ENCODE measurements at places on chromosomes 5 and 9.

GRCh38 chr9:133509179-133510083 is 15.3 kb downstream of the MYMK start:
- no peaks in the 10 kb centered on the region for H3K36me3 ChIP-seq
- H3K27ac ChIP-seq, result peak overlapping the region; percentile 42
- peaks cover 7% of the 10 kb centered on the region for H3K27me3 ChIP-seq
- DNase-seq, result no peak

DNA sequence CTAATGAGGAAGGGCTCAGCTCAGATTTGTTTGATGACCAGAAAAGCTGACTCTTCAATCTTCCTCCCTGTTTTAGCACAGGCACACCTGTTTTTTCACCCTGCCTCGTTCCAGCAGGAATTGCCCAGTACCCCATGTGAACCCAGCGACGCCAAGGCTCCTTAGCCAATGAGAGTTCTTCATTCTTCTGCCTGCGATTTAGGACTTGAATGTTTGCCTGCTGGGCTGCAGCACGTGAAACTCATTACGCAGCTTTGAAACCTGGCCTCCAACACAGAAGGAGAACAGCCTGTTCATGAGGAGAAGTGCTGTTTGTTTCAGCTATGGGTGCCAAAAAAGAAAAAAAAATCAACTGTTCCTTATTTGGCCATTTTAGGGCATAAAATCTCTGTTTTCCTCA is 315.5 kb downstream of the TRPM3 start:
- no peaks in the 10 kb centered on the region for H3K4me1 ChIP-seq
- no peak for DNase-seq
- H3K4me3 ChIP-seq, result no peak overlapping the region

GRCh38 chr9:96491079-96491879 is 41.3 kb downstream of the HABP4 start:
- peaks cover 22% of the 10 kb centered on the region for H3K36me3 ChIP-seq
- no peak overlapping the region for H3K27ac ChIP-seq
- H3K27me3 ChIP-seq, result no peaks in the 10 kb centered on the region
- H3K4me3 ChIP-seq, result no peak overlapping the region
- peaks cover 5% of the 10 kb centered on the region for H3K4me1 ChIP-seq

GRCh38 chr9:93944011-93944410 is 11.1 kb downstream of the BARX1 start:
- peaks cover 5% of the 10 kb centered on the region for H3K36me3 ChIP-seq
- no peak overlapping the region for H3K27ac ChIP-seq
- H3K4me1 ChIP-seq, result peaks cover 15% of the 10 kb centered on the region

- no peaks in the 10 kb centered on the region for H3K4me1 ChIP-seq
- H3K36me3 ChIP-seq, result no peaks in the 10 kb centered on the region
- H3K27me3 ChIP-seq, result no peaks in the 10 kb centered on the region
- DNase-seq, result no peak
- H3K27ac ChIP-seq, result no peak overlapping the region
Measured at GRCh38 chr5:16888694-16889124, 47.4 kb downstream of the MYO10 start.

- H3K4me3 ChIP-seq, result no peak overlapping the region
- H3K4me1 ChIP-seq, result no peaks in the 10 kb centered on the region
- no peaks in the 10 kb centered on the region for H3K36me3 ChIP-seq
- no peak for DNase-seq
- H3K27ac ChIP-seq, result no peak overlapping the region
- H3K27me3 ChIP-seq, result peaks cover 45% of the 10 kb centered on the region
Measured at GRCh38 chr9:113783475-113783874, 92.6 kb upstream of the ZNF618 start.

GRCh38 chr5:163531272-163531671 is 25.9 kb downstream of the MAT2B start:
- H3K4me3 ChIP-seq, result no peak overlapping the region
- peaks cover 13% of the 10 kb centered on the region for H3K27me3 ChIP-seq
- DNase-seq, result no peak
- H3K4me1 ChIP-seq, result no peaks in the 10 kb centered on the region
- H3K27ac ChIP-seq, result no peak overlapping the region

DNA sequence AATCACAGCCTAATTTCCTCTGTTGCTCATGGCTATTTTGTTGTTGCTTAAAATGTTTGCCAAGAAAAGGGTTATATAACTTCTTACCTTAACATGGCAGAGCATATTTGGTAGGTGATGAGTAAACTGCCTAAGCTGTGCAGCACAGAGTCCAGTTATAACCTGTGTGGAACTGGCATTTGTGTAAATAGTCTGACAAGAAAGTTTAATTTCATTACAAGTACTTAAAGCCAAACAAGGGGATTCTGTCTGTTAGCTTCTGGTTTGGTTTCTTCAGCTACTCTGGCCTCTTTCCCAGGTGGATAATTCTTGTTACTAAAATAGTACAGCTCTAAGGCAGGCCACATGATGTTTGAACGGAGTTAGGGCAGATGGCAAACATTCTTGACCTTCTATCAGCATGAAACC is 72.2 kb downstream of the PTCD2 start:
- no peaks in the 10 kb centered on the region for H3K4me1 ChIP-seq
- no peak for DNase-seq
- no peaks in the 10 kb centered on the region for H3K36me3 ChIP-seq
- H3K4me3 ChIP-seq, result no peak overlapping the region

DNA sequence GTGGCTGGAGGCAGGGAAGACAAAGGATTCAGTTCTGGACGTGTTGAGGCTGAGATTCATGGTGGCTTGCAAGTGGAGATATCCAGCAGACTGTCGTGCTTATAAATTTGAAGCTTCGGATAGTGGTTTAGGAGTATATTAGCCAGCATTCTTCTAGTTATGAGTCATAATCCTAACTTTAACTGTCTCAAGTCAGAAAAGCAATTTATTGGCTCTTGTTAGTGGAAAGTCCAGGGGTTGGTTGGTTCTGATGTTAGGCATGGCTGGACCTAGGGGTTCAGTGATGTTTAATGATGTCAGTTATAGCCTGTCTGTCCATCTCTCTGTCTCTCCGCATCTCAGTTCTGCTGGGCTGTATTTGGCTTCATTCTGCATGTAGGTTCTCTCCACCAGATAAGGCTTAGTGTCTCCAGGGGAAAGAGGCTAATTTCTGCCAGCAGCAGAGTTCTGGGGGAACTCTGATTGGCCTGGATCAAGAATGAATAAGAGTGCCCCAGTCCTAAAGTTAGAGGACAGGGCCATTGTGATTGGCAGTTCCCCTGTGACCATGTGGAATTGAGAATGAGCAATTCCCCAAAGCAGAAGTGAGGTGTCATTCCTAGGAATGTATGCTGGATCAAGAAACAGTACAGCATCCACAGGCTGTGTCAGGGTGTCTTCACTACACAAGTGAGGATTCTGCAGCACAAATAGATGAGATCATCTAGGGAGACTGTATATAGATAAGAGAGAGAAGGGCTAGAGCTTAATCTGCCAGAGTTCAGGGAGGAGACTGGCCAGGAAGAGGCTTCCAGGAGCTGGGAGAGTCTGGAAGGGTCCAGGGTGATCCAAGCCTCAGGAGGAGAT is 72.9 kb upstream of the SHB start:
- H3K4me1 ChIP-seq, result no peaks in the 10 kb centered on the region
- no peak overlapping the region for H3K27ac ChIP-seq
- no peak for DNase-seq
- peaks cover 51% of the 10 kb centered on the region for H3K27me3 ChIP-seq

- no peak overlapping the region for H3K27ac ChIP-seq
- H3K4me3 ChIP-seq, result no peak overlapping the region
- H3K27me3 ChIP-seq, result no peaks in the 10 kb centered on the region
- H3K4me1 ChIP-seq, result no peaks in the 10 kb centered on the region
- H3K36me3 ChIP-seq, result no peaks in the 10 kb centered on the region
- no peak for DNase-seq
Measured at GRCh38 chr5:124782262-124782661, 35.8 kb upstream of the ZNF608 start.

GRCh38 chr9:23573800-23574199 is 252.2 kb downstream of the ELAVL2 start:
- no peak overlapping the region for H3K27ac ChIP-seq
- H3K4me1 ChIP-seq, result no peaks in the 10 kb centered on the region
- H3K4me3 ChIP-seq, result no peak overlapping the region
- H3K27me3 ChIP-seq, result no peaks in the 10 kb centered on the region
- DNase-seq, result no peak

DNA sequence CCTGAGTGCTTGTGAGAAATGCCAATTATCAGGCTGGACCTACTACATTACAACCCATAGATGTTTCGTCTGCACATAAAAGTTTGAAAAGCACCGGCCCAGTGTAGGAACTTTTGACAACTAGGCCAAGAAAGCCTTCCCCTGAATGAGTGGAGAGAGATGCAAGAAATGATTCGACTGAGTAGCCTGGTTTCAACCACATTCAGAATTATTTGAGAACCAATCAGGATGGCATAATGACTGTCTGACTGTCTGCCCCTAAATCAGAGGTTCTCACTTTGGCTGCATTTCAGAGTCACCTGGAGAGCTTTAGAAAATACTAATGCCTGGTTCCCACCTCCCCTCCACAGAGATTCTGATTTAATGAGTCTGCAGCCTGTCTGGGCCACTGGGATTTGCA is 61.1 kb downstream of the FRMD3 start:
- H3K4me1 ChIP-seq, result peaks cover 12% of the 10 kb centered on the region
- H3K27ac ChIP-seq, result no peak overlapping the region
- H3K36me3 ChIP-seq, result no peaks in the 10 kb centered on the region
- DNase-seq, result no peak

DNA sequence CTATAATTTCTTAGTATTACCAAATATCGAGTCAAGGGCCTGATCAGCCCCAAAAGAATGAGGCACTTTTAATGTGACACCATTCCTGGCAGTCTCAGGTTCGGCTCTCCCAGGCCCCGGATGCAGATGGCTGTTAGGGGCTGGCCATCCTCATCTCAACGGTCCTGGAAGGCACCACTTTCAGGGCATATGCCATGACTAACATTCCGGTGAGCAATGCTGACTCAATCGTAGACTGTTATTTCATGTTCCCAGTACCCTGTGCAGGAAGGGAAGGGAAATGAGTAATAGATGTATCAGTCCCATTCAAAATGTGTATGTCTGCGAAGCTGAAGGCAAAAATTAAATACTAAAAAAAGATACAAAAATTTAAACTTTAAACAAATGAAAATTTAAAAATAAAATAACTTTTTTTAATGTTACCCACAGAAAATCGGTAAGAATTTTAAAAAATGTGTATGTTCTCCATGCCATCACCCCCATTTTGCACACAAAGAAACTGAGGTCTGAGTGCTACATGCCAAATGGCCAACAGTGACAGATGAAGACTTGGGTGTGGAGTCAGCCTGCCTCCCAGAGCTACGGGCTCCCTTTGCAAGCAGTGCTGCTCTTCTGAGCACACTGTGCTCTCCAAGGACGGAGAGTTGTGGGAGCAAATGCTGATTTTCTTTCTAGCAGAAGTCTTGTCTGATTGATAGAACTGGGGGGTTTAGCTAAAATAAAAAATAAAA is 79.0 kb downstream of the GLDC start:
- H3K4me1 ChIP-seq, result no peaks in the 10 kb centered on the region
- H3K4me3 ChIP-seq, result no peak overlapping the region
- no peaks in the 10 kb centered on the region for H3K36me3 ChIP-seq
- DNase-seq, result no peak

GRCh38 chr9:137042751-137043727 is 2.9 kb downstream of the NPDC1 start:
- H3K27ac ChIP-seq, result no peak overlapping the region
- peaks cover 7% of the 10 kb centered on the region for H3K36me3 ChIP-seq
- H3K4me3 ChIP-seq, result no peak overlapping the region

DNA sequence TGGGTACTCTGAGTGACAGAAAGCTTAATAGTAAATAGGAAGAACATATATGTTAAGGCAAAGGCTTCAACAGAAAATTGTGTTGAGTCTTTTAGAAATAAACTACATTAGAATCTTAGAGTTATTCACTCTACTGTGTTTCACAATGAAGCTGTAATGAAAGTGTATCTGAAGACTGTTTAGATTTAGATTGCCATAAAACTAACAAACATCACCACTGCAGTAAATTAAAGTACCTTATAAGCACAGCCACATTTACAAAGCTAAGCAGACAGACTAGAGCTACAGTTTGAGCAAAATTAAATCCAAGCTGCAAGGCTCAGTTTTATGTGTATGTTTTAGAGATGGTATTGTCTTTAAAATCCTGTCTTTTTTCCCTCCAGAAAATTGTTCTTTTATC is 172.4 kb downstream of the PBX3 start:
- H3K4me1 ChIP-seq, result no peaks in the 10 kb centered on the region
- no peak for DNase-seq
- H3K4me3 ChIP-seq, result no peak overlapping the region
- H3K36me3 ChIP-seq, result peaks cover 3% of the 10 kb centered on the region
- H3K27me3 ChIP-seq, result no peaks in the 10 kb centered on the region

GRCh38 chr9:86925686-86926085 is 21.6 kb downstream of the GAS1 start:
- H3K4me3 ChIP-seq, result no peak overlapping the region
- H3K27ac ChIP-seq, result no peak overlapping the region

- H3K27me3 ChIP-seq, result no peaks in the 10 kb centered on the region
- no peak overlapping the region for H3K27ac ChIP-seq
- no peaks in the 10 kb centered on the region for H3K36me3 ChIP-seq
- no peak overlapping the region for H3K4me3 ChIP-seq
Measured at GRCh38 chr5:87686018-87686417, 273.3 kb upstream of the CCNH start.

DNA sequence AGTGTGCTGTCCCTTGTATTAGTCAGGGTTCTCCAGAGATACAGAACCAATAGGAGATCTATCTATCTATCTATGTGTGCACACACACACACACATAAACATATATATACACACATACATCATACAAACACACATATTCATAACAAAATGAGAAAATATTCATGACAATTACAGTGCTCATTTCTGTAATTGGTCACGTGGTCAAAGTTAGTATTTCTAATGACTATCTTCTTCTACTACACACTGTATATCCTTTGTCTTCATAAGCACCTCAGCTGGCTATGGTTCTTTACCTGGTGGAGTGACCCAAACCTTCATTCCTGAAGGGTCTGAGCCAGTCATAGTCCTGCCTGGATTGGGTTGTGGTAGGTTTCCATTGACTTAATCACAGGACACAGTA is 17.7 kb upstream of the BTF3 start:
- H3K27me3 ChIP-seq, result peaks cover 45% of the 10 kb centered on the region
- DNase-seq, result no peak
- no peaks in the 10 kb centered on the region for H3K36me3 ChIP-seq
- no peak overlapping the region for H3K27ac ChIP-seq

- H3K27me3 ChIP-seq, result no peaks in the 10 kb centered on the region
- H3K27ac ChIP-seq, result no peak overlapping the region
- H3K4me3 ChIP-seq, result no peak overlapping the region
Measured at GRCh38 chr9:89677702-89678395, 73.0 kb downstream of the GADD45G start.

- no peak overlapping the region for H3K27ac ChIP-seq
- DNase-seq, result no peak
- no peak overlapping the region for H3K4me3 ChIP-seq
- no peaks in the 10 kb centered on the region for H3K4me1 ChIP-seq
Measured at GRCh38 chr9:12697719-12698118, 4.5 kb downstream of the TYRP1 start.

GRCh38 chr5:137128012-137128411 is 371.1 kb downstream of the SPOCK1 start:
- H3K4me3 ChIP-seq, result no peak overlapping the region
- no peaks in the 10 kb centered on the region for H3K36me3 ChIP-seq
- no peak for DNase-seq
- H3K27me3 ChIP-seq, result peaks cover 32% of the 10 kb centered on the region

Data from central memory CD8-positive, alpha-beta T cell (primary cell).